ENCODE measurements at places on chromosomes 16 and 17. TPM values are rescaled to one million over a fixed set of nuclear protein-coding genes. Genes with fewer than 3 reads are reported as not detected.

GRCh38 chr16:89484923-89485679 is 5.3 kb downstream of the ANKRD11 start:
- peak overlapping the region; percentile 56 for H3K4me3 ChIP-seq
- no peaks in the 10 kb centered on the region for H3K27me3 ChIP-seq
- H3K36me3 ChIP-seq: peaks cover 42% of the 10 kb centered on the region
- H3K27ac ChIP-seq: peak overlapping the region; percentile 88
- DNase-seq: peak; percentile 68

DNA sequence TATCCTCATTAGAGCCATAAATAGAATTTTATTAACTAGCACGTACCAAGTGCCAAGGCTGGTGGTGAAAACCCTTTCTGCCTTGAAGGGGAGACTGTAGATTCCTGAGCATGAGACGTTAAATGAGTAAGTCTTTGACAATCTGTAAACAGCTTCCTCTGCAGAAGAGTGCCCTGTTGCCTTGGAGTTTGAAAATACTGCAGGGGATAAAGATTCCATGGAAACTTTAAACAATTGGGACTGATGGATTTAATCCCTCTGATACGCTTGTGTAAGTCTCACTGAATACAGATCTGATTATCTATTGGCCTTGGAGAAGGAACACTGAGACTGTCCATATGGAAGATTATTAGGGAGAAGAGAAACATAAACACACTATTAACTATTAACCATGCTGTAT is 1053.4 kb upstream of the RBFOX1 start:
- H3K27ac ChIP-seq: no peak overlapping the region
- H3K36me3 ChIP-seq: no peaks in the 10 kb centered on the region
- H3K4me3 ChIP-seq: no peak overlapping the region
- DNase-seq: no peak

DNA sequence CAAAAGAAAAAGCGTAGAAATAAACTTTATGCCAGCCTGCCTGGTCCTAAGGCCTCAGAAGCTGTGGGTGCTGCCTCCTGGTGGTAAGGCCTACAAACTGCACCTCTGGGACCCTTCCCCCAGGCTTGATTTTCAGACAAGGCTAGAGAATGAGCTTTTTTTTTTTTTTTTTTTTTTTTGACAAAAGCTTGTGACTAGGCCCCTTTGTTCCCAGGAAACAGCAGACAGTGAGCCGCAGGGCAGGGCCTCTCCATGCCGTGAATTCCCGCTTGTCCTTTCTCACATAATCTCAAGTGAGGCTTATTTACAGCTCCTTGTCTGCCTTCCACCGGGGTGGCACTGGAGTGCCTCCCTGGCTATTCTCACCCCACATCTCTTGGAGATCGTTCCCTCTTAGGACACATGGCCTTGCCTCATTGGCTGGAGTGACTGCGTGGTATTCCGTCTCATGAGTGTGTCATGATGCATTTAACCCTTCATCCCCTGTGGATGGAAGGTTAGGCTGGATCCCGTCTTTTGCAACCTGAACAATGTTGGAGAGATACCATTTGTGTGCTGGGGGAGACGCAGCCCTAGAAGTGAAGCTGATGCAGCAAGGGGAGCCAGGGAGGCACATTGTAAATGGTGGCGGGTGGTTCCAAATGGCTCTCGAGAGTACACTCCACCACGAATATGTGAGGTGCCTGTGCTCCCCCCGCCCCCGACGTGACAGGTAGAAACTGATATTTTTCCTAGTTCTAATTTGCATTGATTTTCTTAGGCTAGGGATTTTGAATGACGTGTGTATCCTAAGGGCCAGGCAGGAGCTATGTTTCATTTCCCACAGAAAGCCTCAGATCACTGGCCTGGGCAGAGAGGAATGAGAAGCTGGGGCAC is 49.6 kb downstream of the USP22 start:
- H3K4me3 ChIP-seq: no peak overlapping the region
- H3K36me3 ChIP-seq: no peaks in the 10 kb centered on the region
- DNase-seq: peak; percentile 78

DNA sequence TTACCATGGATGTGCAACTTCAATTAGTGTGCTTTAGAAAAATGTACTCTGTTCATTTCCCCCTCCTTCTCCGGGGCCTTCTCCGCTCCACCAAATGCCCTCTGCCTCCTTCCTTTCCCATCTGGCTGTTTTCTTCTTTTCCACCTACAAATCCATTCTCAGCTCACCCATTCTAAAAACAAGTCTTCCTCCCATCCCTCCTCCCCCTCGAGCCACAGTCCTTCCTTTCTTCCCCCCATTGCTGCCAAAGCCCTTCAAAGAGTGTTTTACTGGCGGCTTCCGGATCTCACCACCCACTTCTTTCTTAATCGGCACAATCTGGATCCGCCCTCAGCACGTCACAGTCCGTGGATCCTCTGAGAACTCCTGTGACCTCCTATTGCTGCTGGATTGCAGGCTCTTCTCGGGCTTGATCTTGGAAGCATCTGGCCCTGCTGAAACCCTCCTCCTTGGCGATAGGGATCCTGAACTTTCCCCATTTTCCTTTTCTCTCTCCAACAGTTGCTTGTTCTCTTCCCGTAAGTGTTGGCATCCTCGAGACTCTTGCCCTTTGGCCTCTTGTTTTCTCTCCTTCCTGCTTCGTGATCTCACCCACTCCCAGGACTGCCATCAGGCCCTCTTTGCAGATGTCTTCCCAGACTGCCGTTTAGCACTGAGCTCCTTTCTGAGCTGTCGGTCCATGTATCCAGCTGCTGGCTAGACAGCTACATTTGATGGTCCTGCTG is 36.0 kb upstream of the FBXO47 start:
- peak; percentile 70 for DNase-seq
- H3K4me1 ChIP-seq: peaks cover 23% of the 10 kb centered on the region
- peak overlapping the region; percentile 31 for H3K27ac ChIP-seq
- peaks cover 1% of the 10 kb centered on the region for H3K36me3 ChIP-seq
- H3K4me3 ChIP-seq: peak overlapping the region; percentile 31

GOT2 gene
- 127 TPM for total RNA-seq

DNA sequence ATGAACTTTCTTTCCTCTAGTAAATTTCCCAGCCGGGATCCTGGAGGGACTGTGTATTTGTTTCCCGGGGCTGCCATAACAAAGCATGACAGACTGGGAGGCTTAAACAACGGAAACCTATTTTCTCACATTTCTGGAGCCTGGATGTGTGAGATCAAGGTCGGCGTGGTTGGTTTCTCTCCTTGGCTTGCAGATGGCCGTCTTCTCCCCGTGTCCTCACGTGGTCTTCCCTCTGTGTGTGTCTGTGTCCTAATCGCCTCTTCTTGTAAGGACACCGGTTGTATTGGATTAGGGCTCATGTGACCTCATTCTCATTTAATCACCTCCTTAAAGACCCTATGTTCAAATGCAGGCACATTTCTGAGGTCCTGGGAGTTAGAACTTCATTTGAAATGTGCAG is 22.0 kb upstream of the USP10 start:
- H3K27ac ChIP-seq: no peak overlapping the region
- H3K4me1 ChIP-seq: no peaks in the 10 kb centered on the region
- H3K4me3 ChIP-seq: no peak overlapping the region
- no peak for DNase-seq
- H3K27me3 ChIP-seq: peaks cover 1% of the 10 kb centered on the region

- DNase-seq: no peak
- H3K36me3 ChIP-seq: peaks cover 16% of the 10 kb centered on the region
- H3K27me3 ChIP-seq: no peaks in the 10 kb centered on the region
Observed at GRCh38 chr17:37234106-37234505, 141.7 kb upstream of the C17orf78 start.

GRCh38 chr16:24978370-24978914 is 36.7 kb downstream of the ARHGAP17 start:
- no peak overlapping the region for H3K27ac ChIP-seq
- peaks cover 32% of the 10 kb centered on the region for H3K36me3 ChIP-seq
- no peaks in the 10 kb centered on the region for H3K27me3 ChIP-seq
- H3K4me1 ChIP-seq: peaks cover 49% of the 10 kb centered on the region

HASPIN gene
- 22.7 TPM for total RNA-seq

- no peaks in the 10 kb centered on the region for H3K36me3 ChIP-seq
- peaks cover 23% of the 10 kb centered on the region for H3K4me1 ChIP-seq
- DNase-seq: no peak
- H3K4me3 ChIP-seq: no peak overlapping the region
Observed at GRCh38 chr17:77002103-77003045, 134.2 kb downstream of the MGAT5B start.

- H3K27me3 ChIP-seq: peaks cover 12% of the 10 kb centered on the region
- H3K4me3 ChIP-seq: no peak overlapping the region
- H3K27ac ChIP-seq: no peak overlapping the region
- H3K4me1 ChIP-seq: no peaks in the 10 kb centered on the region
- H3K36me3 ChIP-seq: no peaks in the 10 kb centered on the region
- DNase-seq: no peak
Observed at GRCh38 chr17:34299027-34299426, 13.5 kb downstream of the CCL11 start.

GRCh38 chr17:62745806-62746205 is 62.3 kb downstream of the MARCHF10 start:
- H3K4me1 ChIP-seq: peaks cover 3% of the 10 kb centered on the region
- H3K27me3 ChIP-seq: peaks cover 19% of the 10 kb centered on the region
- no peak for DNase-seq
- H3K27ac ChIP-seq: no peak overlapping the region
- no peaks in the 10 kb centered on the region for H3K36me3 ChIP-seq

- peak overlapping the region; percentile 50 for H3K4me3 ChIP-seq
- no peaks in the 10 kb centered on the region for H3K36me3 ChIP-seq
- H3K4me1 ChIP-seq: peaks cover 41% of the 10 kb centered on the region
- peaks cover 38% of the 10 kb centered on the region for H3K27me3 ChIP-seq
- no peak overlapping the region for H3K27ac ChIP-seq
- DNase-seq: peak; percentile 33
Observed at GRCh38 chr17:79841369-79842135, 2.3 kb upstream of the CBX4 start.

OR1A1 gene
- not detected for total RNA-seq

MMP15 gene
- 0.71 TPM for total RNA-seq

GRCh38 chr17:41772586-41773189 is 13.8 kb downstream of the JUP start:
- DNase-seq: no peak
- H3K27ac ChIP-seq: no peak overlapping the region
- H3K36me3 ChIP-seq: no peaks in the 10 kb centered on the region
- H3K4me3 ChIP-seq: no peak overlapping the region

GRCh38 chr17:20242271-20242670 is 225.1 kb downstream of the LGALS9B start:
- H3K27ac ChIP-seq: no peak overlapping the region
- no peak for DNase-seq
- no peaks in the 10 kb centered on the region for H3K27me3 ChIP-seq
- H3K36me3 ChIP-seq: no peaks in the 10 kb centered on the region

GRIN2A gene
- total RNA-seq: not detected

SMIM36 gene
- not detected for total RNA-seq

CCDC57 gene
- total RNA-seq: 49.6 TPM

- H3K27ac ChIP-seq: peak overlapping the region; percentile 23
- H3K4me3 ChIP-seq: peak overlapping the region; percentile 92
- peaks cover 13% of the 10 kb centered on the region for H3K4me1 ChIP-seq
- peaks cover 33% of the 10 kb centered on the region for H3K36me3 ChIP-seq
- no peaks in the 10 kb centered on the region for H3K27me3 ChIP-seq
Observed at GRCh38 chr16:23679274-23679985, 741 bp downstream of the PLK1 start.

GRCh38 chr17:7633093-7633492 is 3.2 kb downstream of the SHBG start:
- DNase-seq: no peak
- no peak overlapping the region for H3K27ac ChIP-seq
- H3K4me3 ChIP-seq: no peak overlapping the region
- no peaks in the 10 kb centered on the region for H3K4me1 ChIP-seq
- no peaks in the 10 kb centered on the region for H3K36me3 ChIP-seq

GJD3 gene
- 0.27 TPM for total RNA-seq

GRCh38 chr17:16435925-16436886 is 20.8 kb downstream of the TRPV2 start:
- no peak for DNase-seq
- no peak overlapping the region for H3K4me3 ChIP-seq
- H3K27me3 ChIP-seq: no peaks in the 10 kb centered on the region
- H3K36me3 ChIP-seq: peaks cover 24% of the 10 kb centered on the region

- no peak overlapping the region for H3K4me3 ChIP-seq
- no peak overlapping the region for H3K27ac ChIP-seq
- H3K36me3 ChIP-seq: no peaks in the 10 kb centered on the region
- no peak for DNase-seq
- H3K4me1 ChIP-seq: no peaks in the 10 kb centered on the region
Observed at GRCh38 chr16:66370786-66371684, 4.5 kb downstream of the CDH5 start.

- no peaks in the 10 kb centered on the region for H3K27me3 ChIP-seq
- no peak overlapping the region for H3K27ac ChIP-seq
- no peak overlapping the region for H3K4me3 ChIP-seq
- H3K36me3 ChIP-seq: peaks cover 11% of the 10 kb centered on the region
Observed at GRCh38 chr17:82235775-82236141, 6.9 kb downstream of the SLC16A3 start.

DNA sequence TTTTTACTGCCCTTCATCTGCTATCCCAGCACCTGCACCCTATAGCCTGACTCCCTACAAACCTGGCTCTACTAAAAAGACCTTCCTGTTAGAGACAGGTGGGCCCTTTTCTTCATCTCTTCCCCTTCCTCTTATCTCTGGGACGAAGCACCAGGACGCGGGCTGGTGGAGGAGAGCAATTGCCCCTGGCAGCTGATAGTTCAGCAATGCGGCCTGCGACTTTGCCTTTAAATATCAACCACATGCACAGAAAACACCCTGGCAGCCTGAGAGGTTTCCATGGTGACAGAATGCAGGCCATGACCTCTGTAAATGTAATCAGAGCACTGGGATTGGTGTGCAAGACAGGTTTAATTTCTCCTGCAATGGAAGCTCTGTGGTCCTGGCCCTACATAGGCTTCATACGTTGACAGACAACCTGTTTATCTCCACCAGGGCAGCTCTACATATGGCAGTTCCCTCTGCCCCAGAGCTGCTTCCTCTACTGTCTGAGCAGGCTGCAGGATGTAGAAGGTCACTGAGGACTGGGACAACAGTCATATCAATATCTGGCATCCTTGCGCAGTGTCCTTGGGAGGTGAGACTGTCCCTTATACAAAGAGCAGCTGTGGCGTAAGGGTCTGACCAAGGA is 10.0 kb upstream of the SKAP1 start:
- H3K4me3 ChIP-seq: peak overlapping the region; percentile 9
- peaks cover 90% of the 10 kb centered on the region for H3K4me1 ChIP-seq
- no peaks in the 10 kb centered on the region for H3K36me3 ChIP-seq
- H3K27me3 ChIP-seq: no peaks in the 10 kb centered on the region
- DNase-seq: peak; percentile 55

ADORA2B gene
- total RNA-seq: 0.24 TPM

GRCh38 chr17:74268558-74268957 is 5.5 kb upstream of the DNAI2 start:
- peaks cover 5% of the 10 kb centered on the region for H3K4me1 ChIP-seq
- no peak for DNase-seq
- no peak overlapping the region for H3K4me3 ChIP-seq
- peaks cover 2% of the 10 kb centered on the region for H3K27me3 ChIP-seq

- H3K27ac ChIP-seq: no peak overlapping the region
- H3K4me3 ChIP-seq: no peak overlapping the region
- no peaks in the 10 kb centered on the region for H3K36me3 ChIP-seq
- H3K27me3 ChIP-seq: peaks cover 2% of the 10 kb centered on the region
- peaks cover 2% of the 10 kb centered on the region for H3K4me1 ChIP-seq
- DNase-seq: no peak
Observed at GRCh38 chr16:28069971-28070794, 6.7 kb upstream of the GSG1L start.

GRCh38 chr16:80968386-80969113 is 38.1 kb downstream of the CMC2 start:
- no peak overlapping the region for H3K27ac ChIP-seq
- peaks cover 15% of the 10 kb centered on the region for H3K4me1 ChIP-seq
- no peaks in the 10 kb centered on the region for H3K27me3 ChIP-seq
- DNase-seq: no peak
- no peak overlapping the region for H3K4me3 ChIP-seq
- peaks cover 18% of the 10 kb centered on the region for H3K36me3 ChIP-seq

PRAC2 gene
- not detected for total RNA-seq
